ENCODE measurements at places on chromosomes 3 and 15.

GRCh38 chr3:114846252-114846651, 300.8 kb downstream of the ZBTB20 start:
- DNase-seq, result no peak

GRCh38 chr15:50148362-50148963, 29.4 kb upstream of the ATP8B4 start:
- peak; percentile 97 for DNase-seq

DNA sequence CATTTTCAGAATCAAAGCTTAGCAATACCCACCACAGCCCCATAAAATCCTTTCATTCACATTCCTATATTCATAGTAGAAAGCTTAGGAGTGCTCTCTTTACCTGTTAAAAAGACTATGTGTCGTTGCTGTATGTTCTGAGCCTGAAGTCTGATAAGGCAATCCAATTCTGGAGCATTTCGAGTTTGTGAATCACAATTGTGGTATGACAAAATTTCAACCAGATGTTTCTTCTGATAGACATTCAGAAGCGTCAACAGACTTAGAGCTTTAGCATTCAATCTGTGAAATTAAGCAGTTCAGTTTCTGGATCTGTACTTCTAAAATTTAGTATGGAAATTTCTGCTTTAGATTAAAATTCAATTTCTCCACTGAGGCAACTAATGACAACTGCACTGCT, 58.3 kb downstream of the TASOR start:
- no peak for DNase-seq

DNA sequence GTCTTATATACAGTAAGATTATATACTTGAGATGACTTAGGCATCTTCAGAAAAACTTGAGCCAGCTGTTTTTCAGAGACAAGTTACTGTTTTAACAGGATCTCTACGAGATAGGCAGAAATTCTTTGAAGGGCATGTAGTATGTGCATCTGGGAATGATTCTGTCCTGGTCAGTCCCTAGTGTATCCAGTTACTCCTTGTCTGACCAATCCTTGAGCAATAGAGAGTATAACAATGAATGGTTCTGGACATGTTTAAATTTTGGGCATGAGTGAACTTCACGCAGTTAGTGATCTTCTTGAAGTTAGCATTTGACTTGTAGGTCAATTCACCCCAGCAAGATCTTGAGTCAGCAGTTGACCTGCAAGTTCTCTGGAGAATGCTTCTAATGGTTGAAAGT, 24.7 kb upstream of the HHLA2 start:
- DNase-seq, result no peak

GRCh38 chr15:41128174-41128902, 12.3 kb upstream of the INO80 start:
- DNase-seq, result no peak

DNA sequence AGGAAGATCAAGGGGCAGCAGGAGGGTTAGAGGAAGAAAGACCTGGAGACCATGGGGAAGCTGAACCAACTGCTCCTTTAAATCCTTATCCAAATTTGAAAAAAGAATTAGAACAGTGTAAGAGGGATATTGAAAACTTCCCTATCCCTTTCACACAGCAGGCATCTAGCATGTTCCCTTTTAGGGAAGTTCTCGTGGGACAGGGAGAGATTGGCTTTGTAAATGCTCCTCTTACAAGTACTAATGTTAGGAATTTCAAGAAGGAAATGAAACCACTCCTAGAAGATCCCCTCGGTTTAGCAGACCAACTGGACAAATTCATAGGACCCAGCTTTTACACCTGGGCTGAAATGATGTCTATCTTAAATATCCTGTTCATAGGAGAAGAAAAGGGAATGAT, 41.5 kb downstream of the PPCDC start:
- DNase-seq, result no peak
